ENCODE measurements at places on chromosomes 7 and 10. TPM values are rescaled to one million over a fixed set of nuclear protein-coding genes. Genes with fewer than 3 reads are reported as not detected.

DNA sequence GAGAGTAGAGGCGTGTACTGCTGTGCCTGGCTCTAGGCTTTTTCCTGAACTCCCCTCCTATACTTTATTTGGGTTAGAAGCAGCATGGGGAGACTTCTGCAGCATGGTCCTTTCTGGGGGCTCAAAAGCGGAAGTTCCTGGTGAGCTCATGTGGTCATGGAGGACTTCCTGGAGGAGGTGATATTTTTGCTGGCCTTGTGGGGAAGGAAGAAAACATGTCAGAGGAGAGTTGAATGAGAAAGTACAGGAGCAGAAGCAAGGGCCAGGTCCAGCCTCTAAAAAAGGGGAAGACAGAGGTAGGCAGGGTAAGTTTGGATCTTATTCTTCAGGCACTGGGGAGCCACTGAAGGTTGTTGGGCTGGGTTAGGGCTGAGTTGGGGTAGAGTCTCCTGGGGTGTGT lies 45.5 kb downstream of the CASTOR2 start:
- DNase-seq, result no peak

GRCh38 chr10:131571346-131571745 lies 259.8 kb upstream of the TCERG1L start:
- DNase-seq, result no peak

GRCh38 chr7:207418-208129 lies 15.2 kb downstream of the FAM20C start:
- no peak for DNase-seq

DNA sequence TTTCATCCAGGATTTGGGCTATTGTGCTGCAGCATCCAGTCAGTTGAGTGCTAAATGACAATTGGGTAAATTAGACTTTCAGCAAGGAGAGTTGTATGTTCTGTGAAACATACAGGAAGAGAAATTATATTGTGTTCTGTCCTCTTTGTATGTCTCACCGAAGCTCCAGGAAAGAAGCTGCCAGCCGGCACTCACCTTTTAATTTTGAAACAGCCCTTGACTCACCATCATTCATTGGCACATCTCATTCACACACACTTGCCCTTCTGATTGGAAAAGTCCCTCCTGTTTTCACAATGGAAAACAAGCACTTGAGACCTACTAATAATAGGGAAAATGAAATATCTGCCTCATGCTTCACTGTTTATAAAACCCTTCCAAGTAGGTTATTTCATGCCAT lies 495.6 kb downstream of the RPS24 start:
- no peak for DNase-seq

DNA sequence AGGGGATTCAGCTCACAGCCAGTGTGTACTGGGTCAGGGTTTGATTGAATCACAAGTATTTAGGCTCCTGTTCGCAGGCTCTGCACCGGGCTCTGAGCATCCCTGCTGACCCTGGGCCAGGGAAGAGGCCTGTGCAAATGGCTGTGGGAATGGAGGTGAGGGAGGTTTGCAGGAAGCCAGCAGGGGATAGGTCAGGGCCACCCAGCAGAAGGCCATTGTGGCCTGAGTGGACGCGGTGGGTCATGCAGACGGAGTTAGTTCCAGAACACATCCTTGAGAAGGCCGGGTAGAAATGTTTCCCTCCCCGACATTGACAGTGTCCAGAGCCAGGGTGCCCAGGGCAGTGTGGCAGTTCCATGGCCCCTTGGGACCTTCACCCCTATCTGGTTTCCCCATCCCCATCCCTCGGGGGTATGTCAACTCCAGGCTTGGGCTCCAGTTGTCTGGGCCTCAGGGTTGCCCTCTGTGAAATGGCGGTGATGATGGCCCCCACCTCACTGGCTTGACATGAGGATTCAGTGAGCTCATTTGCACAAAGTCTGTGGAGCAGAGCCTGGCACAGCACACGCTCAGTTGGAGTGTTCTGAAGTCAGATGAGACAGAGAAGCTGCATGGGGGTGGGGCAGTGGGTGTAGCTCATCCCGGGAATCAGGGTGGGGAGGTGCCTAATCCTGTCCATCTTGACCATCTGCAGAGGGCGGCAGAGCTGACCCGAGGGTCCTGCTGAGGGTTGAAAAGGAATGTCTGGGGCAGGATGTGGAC lies 107.6 kb downstream of the ADCY1 start:
- DNase-seq, result peak; percentile 2

GRCh38 chr10:110174201-110174600 lies 33.2 kb upstream of the MXI1 start:
- no peak for DNase-seq

- DNase-seq, result no peak
Observed at GRCh38 chr7:22469371-22470143, 30.4 kb downstream of the STEAP1B start.

The GPC2 gene
- total RNA-seq, result 1.6 TPM

Measured in tibial nerve (tissue), 4 donors.